ENCODE measurements at places on chromosomes 3 and 15.

GRCh38 chr15:43505738-43506137, 11.7 kb upstream of the MAP1A start:
- no peak for DNase-seq

GRCh38 chr3:52670621-52671521, 14.8 kb downstream of the PBRM1 start:
- DNase-seq: no peak

DNA sequence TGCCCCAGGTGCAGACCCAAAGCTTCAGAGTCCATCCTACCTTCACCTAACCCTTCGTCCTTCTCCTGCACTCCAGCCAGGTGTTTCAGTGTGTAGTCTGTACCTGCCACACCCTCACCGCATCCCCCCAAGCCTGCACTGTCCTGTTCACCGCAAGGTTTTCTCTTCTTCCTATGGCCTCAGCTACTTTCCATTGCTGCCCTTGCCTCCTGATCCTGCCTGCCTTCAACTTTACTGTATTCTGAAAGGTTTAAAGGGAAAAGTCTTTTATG, 9.3 kb downstream of the GPR160 start:
- no peak for DNase-seq

GRCh38 chr15:38796589-38796988, 232.0 kb upstream of the RASGRP1 start:
- no peak for DNase-seq

GRCh38 chr15:39586387-39587095, 5.7 kb downstream of the THBS1 start:
- DNase-seq: no peak

DNA sequence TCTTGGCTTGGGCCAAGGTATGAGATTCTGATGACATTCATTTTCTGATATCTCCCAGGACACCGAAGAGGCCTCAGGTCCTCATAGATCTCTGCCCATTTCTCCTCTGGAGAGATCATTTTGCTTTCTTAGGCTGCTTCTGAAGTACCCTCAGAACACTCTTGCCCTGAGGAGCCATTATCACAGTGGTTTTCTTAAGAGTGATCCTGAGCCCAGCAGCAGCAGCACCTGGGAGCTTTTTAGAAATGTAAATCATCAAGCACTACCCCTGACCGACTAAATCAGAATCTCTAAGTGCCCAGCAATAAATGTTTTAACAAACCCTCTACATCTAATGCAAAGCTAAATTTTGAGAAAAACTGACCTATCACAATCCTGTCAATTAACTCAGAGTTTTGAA, 40.6 kb upstream of the SLC9A9 start:
- DNase-seq: no peak

DNA sequence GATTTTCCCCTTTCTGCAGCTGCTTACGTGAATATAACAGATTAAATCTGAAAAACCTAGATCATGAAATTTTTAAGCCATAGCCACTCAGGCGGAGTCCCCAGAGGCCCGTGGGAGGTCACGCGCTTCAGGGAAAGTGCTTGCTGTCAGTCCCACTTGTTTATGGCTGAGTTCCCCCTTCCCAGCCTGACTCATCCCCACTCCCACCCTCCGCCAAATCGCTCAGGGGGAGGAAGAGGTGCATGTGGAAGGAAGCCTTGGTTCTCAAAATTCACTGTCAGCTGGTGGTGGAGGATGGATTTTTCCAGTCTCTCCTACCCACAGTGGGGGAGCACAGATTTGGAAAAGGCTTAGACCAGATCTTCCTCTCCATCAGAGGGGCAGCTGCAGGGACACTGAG, 67.4 kb downstream of the CORO2B start:
- DNase-seq: no peak

DNA sequence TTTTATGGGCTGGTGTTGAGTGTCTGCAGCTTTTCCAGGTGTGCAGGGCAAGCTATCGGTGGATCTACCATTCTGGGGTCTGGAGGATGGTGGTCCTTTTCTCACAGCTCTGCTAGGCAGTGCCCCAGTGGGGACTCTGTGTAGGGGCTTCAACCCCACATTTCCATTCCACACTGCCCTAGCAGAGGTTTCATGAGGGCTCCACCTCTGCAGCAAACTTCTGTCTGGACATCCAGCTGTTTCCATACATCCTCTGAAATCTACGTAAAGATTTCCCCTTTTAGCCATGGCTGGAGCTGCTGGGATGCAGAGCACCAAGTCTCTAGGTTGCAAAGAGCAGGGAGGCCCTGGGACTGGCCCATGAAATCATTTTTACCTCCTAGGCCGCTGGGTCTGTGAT, 11.6 kb downstream of the RFX7 start:
- no peak for DNase-seq

- no peak for DNase-seq
Observed at GRCh38 chr15:70267879-70268278, 170.2 kb upstream of the TLE3 start.

DNA sequence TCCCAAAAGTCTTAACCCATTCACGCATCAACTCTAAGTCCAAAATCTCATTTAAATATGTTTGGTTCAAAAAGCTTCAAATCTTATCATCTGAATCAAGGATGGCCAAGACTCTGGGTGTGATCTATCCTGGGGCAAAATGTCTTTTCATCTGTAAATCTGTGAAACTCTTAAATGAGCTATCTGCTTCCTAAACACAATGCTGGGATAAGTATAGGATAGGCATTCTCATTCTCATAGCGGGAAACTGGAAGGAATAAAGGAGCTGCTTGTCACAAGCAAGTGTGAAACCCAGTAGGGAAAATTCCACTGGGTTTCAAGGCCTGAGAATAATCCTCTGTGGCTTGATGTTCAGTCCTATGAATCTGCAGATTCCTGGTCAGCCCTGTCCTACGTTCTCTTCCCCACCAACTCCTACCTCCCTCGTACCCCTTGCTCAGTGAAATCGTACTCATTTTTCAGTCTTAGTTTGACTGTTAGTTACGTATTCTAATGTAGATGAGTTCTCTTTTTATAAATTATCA, 156.7 kb downstream of the EPHA3 start:
- no peak for DNase-seq

DNA sequence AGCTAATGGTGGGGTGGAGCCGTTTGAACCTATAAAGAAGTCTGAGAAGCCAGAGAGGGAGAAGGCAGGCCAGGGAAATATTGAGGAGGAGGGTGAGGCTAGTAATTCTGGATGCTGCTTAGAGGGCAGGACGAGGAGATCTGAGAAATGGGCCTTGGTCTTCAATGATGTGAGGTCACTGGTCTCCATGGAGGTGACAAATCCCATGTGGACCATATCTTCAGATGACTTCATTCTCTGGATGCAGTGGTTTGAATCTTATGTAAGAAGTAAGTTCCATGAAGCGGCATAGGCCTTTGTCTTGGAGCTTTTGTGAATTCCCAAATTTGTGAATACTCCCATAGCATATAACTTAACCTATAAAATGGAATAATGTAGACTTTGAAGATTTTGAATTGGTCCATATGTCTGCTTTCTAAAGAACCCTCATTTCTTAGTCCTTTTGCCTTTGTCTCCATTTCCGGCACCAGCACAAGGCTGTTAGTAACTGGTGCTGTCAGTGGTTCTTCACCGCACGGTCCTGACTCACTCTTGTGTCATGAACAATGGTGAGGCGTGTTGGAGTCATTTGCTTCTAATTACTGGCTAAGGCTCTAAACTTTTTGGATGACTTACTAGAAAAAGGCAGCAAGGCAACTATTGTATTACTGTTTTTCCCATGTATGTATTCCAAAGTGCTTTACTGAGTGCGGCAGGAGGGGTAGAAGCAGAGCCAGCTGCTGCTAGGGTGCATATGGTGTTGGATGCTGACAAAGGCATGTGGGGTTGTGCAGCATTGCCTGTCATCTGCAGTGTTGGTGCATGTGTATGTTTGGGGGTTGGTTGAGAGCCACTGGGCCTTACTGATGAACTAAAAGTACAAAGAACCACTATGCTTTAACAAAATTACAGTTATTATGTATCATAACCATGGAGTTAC, 279.3 kb upstream of the C2CD4B start:
- DNase-seq: no peak

GRCh38 chr15:65619626-65620290, 2.0 kb upstream of the SLC24A1 start:
- no peak for DNase-seq
